ENCODE measurements at places on chromosomes 5 and 9.

- peak; percentile 5 for DNase-seq
Measured at GRCh38 chr9:129103595-129103965, 7.0 kb downstream of the CRAT start.

GRCh38 chr9:92247981-92248380 is 45.5 kb downstream of the IARS1 start:
- DNase-seq = no peak

DNA sequence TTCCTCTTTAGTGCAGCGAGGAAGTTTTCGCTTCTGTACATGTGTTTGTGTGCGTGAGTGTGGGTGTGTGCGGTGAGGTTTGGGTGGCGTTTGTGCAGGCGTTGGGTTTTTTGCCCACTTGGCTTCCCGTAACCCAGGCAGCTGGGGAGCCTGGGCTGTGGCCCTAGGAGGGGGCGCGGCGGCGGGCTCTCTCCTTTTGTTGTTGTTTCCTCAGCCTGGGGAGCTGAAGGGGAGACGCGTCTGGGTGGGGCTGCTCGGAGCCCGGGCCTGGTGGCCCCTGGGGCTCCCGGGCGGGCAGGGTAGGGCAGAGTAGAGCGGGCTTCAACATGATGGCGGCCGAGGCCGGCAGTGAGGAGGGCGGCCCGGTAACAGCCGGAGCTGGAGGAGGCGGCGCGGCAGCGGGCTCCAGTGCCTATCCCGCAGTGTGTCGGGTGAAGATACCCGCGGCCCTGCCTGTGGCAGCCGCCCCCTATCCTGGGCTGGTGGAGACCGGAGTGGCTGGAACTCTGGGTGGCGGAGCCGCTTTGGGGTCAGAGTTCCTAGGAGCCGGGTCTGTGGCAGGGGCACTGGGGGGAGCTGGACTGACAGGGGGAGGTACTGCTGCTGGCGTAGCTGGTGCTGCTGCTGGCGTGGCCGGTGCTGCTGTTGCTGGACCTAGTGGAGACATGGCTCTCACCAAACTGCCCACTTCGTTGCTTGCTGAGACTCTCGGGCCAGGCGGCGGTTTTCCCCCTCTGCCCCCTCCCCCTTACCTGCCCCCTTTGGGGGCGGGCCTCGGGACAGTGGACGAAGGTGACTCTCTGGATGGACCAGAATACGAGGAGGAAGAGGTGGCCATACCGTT is 665 bp downstream of the RASA1 start:
- DNase-seq = peak; percentile 88

DNA sequence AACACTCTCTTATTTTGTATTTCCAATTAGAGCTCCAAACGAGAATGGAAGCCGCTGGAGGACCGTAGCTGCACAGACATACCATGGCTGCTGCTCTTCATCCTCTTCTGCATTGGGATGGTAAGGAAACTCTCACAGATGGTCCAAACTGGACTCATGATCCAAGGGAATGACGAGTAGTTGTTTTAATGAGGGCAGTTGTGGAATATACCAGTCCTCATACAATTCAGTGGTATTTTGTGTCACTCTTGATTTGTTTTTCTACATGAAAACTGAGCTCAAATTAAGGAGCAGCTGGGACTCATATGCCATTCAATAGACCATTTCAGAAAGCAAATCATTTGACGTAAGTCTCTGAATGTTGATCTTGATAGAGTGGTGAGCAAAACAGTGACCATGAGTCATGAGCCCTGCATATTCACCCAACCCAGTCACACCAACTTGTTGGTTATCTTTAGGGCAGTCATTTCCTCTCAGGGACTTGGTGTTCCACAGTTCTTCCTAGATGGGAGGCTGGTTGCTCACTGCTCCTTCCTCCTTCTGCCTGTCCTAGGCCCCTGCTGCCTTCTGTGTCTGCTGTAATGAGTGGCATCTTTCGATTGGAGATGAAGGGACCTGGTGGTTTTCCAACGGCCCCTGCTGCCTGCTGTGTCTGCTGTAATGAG is 54.9 kb downstream of the SLC44A1 start:
- no peak for DNase-seq

GRCh38 chr5:173819521-173819920 is 68.6 kb upstream of the CPEB4 start:
- DNase-seq = no peak

Measured in right cardiac atrium (tissue), 5 donors.